ENCODE measurements at places on chromosomes 5 and 9.

DNA sequence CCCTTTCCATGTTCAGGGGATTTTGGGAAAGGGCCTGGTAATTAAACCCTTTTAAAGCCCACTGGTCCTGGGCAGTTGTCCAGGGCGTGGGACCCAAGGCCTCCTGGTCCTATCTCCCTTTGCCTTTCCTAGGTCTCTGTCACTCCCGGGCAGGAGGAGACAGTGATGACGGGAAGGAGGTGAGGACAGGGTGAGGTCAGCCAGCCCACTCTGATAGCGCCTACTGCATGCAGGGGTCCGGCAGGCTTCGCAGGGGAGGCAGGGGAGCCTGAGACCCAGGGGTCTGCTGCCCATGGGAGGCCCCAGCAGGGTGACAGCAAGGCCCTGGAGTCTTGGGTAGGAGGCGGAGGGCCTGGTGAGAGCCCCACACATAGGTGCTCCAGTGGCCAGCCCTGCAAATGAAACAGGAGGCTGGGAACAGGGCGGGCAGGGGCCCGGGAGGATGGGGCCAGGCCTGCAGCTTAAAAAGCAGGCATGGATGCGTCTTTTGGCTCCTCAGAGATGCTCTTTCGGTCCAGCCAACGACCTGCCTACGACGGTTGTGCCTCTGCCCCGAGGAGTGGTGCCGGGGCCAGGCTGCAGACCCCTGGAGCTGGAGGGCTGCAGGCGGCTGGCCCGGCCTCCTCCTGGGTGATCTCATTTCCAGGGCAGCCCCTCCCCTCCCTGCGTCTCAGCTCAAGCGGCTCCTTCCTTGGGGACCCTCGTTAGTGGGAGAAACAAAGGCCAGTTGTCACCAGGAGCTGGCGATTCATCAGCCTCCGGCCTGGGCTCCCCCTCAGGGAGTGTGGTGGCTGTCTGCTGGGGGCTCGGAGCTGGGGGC is 6.7 kb upstream of the RXRA start:
- no peak for DNase-seq

DNA sequence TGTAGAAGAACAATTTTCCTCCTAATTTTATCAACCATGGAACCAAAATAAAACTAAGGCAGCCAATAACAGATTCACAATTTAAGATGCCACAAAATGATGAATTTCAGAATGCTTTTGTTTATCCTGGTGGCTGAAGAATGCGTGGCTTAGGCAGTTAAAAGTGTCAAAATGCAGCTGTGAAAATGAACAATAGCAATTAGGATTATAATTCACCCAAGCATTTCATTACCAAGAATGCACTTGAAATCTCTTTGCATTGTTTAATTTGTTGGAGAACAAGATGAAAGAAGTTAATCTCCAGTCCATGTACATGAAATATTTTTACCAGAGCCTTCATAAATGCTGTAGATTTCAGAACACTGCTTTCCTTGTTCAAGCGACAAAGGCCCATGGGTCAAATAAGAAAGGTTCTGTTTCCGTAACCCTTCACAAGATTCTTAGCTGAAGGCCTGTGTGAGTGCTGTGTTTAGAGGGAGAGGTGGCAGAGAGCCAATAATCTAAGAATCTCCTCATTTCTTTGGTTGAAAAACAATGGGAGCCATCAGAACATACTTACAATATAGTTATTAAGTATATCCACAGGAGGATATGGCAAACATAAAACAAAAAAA is 39.3 kb downstream of the CLINT1 start:
- DNase-seq = no peak

DNA sequence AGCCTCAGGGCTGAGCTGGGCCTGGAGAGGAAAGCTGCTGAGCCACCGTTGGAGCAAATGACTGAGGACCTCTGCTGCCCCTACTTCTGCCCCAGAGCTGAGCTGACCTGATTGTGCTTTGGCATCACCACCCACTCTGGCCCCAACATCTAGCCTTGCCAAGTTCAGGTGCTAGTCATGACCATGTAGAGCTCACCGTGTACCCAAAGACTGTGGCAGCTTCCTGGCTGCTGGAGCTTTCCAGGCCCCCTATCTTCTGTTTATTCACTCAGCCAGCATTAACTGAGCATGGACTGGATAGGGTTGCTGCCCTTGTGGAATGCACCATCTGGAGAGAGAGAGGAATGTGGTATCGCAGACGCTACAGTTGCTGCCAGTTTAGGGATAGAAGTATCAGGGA is 49.1 kb downstream of the JADE2 start:
- DNase-seq = no peak

- DNase-seq = no peak
Observed at GRCh38 chr9:83012168-83012921, 50.6 kb downstream of the RASEF start.

- no peak for DNase-seq
Observed at GRCh38 chr5:58346041-58346440, 113.8 kb downstream of the PLK2 start.

- DNase-seq = no peak
Observed at GRCh38 chr9:98881836-98882568, 61.7 kb upstream of the COL15A1 start.

DNA sequence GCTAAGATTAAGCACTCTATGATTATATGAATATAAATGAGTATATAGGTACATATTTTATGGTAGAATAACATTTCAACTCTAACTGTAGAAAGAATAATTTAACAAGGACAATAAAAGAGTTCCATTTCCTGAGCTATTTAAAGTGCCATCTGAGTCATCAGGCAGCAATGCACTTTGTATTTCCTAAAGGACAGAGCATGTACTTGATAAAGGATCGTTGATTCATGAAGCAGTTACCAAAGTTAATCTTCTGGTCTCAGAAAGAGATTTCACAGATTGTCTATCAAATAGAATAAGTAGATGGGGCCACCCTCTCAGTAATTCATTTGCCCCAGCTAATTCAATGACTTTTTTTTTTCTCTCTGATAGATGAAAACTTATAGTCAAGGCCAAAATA is 747.8 kb downstream of the CDH18 start:
- DNase-seq = no peak
